ENCODE measurements at places on chromosomes 12 and 14. TPM values are rescaled to one million over a fixed set of nuclear protein-coding genes. Genes with fewer than 3 reads are reported as not detected.

Gene GYS2
- total RNA-seq, result not detected

DNA sequence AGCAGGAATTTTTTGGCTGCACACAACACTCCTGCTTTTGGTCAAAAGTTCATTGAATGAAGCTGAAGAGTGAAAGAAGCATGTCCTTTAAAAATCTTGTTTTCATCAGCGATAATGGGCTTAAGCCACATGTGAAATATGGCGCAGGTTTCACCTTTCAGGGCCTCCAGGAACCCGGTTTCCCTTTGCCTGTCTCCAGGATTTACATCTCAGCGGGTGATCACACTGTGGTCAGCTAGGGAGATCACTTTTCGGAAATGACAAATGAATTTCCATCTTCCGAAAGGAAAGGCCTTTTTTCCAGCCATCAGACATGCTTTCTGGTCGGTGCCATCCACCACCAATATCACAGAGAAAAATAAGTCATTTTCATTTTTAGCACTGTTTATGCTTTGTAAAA lies 727.1 kb upstream of the TBX3 start:
- peak; percentile 29 for DNase-seq

Gene ADIPOR2
- total RNA-seq, result 42.7 TPM

DNA sequence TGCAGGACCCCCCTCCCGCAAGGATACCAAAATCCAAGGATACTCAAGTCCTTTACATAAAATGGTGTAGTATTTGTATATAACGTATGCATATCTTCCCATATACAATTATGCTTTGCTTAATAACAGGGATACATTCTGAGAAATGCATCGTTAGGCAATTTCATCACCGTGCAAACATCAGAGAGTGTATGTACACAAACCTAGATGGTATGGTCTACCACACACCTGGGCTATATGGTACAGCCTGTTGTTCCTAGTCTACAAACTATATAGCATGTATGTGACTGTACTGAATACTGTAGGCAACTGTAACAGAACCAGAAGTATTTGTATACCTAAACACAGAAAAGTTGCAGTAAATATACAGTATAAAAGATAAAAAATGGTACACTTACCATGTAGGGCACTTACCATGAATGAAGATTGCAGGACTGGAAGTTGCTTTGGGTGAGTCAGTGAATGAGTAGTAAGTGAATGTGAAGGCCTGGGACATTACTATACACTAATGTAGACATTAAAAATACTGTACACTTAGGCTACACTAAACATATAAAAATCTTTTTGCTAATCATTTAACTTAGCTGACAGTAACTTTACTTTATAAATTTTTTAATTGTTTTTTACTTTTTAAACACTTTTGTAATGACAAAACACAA lies 141.1 kb downstream of the SLC41A2 start:
- peak; percentile 18 for DNase-seq

DNA sequence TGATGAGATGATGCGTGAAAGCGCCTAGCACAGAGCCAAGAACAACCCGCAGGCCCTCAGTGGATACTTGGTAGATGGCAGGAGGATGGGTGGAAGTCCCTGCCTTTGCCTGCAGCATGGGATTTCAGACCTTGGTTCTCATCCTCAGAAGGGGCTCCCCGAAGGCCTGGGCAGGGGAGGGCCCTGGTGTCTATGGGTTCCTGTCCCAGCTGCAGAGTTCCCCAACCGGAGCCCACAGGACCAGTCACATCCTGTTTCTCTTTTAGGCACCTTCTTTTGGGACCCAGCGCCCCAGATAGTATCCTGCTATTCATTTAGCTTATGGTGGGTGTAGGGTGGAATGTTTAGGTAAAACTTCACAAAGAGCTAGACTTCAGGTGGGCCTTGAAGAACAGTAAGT lies 55.5 kb downstream of the CALM1 start:
- DNase-seq, result no peak
